T-cell (primary cell): ENCODE measurements at places on chromosomes 12 and 14. TPM values are rescaled to one million over a fixed set of nuclear protein-coding genes. Genes with fewer than 3 reads are reported as not detected.

Gene RPGRIP1
- not detected for total RNA-seq

DNA sequence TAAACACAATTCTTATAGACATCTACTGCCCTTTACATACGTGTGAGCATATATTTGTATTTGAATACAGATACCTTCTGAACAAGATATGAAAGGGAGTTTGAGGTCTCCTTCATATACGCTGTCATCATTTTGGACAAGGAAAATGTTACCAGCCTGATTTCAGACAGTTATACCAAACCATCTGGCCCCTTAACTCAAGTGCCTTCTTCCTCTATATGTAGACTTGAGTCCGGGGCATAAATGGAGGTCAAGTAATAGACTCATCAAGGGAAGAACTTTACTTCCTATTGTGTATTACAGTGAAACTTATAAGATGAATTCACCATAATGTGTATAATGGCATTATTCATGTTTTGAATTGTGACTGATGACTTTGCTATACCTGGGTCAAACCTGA is 52.2 kb downstream of the FAR2 start:
- DNase-seq: no peak

DNA sequence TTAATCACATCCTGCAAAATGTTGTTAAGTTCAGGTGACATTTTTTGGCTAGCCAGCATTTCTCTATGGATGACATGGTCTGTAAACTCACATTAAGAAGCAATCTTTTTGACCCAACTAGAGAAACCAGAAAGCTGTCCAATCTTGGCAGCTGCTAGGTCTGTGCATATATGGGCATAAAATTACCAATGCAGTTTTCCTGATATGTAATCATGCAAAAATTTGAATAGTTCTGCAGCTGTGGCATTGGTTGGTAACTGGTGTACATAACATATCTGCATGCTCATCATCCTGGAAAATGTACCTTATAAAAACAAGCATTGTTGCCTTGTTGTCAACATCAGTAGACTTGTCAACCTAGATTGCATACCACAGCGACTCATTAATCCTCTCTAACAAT is 620.0 kb upstream of the LRFN5 start:
- DNase-seq: no peak

DNA sequence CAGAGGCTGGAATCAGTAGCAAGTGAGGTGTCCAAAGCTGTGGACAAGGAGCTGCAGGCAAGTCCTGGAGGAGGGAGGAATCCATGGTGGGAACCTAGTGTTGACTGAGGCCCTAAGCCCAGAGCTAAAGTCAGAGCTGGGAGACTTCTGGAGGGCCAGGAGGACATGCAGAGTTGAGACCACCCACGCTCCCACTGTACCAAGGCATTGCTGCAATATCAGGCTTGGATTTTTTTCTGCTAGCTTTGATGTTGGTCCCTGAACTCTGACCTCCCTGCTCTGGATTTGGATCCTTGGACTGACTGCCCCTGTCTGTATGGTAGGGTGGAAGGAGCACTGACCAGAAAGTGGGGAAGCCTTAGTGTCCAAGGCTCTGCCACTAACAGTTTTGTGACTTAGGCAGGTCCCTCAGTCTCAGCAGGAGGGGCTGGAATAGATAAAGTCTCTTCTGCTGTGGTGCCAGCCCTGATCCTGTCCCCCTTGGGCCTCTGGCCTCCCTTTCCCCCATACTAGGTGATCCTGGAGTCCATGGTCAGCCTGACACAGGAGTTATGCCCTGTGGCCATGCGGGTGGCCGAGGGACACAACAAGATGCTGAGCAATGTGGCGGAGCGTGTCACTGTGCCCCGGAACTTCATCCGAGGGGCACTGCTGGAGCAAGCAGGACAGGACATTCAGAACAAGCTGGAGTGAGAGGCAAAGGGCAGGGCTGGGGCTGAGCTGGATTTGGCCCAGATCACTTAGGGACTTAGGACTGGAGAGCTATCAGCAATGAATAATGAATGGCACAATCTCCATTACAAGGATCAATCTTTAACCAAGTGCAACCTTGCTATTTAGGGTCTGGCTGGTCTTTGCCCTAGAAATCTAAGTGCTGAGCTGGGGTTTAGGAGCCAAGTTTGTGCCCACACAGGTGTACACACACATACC is 9.4 kb downstream of the CARMIL3 start:
- DNase-seq: no peak

DNA sequence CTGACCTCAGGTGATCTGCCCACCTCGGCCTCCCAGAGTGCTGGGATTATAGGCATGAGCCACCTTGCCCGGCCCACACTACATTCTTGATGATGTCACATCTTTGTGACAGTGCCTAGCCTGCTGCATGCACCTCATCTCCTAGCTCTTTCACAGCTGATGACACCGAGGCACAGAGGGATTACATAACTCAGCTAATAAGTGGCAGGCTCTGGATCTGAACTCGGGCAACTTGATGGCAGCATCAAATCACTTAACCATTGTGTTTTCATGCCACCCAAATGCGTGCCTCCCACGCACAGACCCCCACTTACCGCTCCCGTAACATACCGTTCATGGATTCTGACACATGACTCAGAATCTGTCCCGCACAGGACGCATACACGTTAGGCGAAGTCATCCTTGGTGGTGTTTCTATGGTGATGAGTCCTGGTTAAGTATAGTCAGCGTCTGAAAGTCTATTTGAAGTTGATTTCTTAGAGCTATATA is 7.4 kb downstream of the TMEM120B start:
- no peak for DNase-seq

DNA sequence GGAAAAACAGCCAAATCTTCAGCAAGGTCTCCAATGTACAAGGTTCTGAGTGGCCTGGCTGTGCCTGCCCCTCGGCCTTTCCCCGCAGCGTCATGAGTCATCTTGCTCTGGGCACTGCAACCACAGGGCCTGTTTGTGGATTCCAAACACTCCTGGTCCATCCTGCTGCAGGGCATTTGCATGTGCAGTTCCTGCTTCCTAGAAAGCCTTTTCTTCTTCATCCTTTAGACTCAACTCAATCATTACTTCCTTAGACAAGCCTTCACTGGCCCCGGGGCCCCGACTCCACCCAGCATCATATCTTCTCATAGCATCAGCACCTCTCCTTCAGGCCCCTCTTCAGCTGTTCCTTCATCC is 101.8 kb upstream of the EGLN3 start:
- no peak for DNase-seq

Gene PLCZ1
- not detected for total RNA-seq

Gene CLEC4A
- total RNA-seq: 1.9 TPM

DNA sequence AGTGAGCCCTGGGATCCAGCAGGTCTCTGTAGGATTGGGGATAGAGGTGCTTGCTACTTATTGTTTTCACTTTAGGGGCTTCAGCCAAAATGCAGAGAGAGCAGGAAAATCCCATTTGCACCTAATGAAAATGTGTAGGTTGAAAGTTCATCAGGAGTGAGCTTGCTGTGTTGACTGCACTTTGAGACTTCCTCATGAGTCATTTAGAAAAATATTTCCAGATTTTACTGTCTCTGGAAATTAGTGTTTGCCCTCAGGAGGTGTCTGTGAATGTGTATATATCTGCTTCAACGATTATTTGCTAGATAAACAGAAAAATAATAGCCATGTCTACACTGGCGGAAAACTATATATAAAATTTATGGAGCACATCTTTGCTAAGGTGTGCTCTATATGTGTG is 159.3 kb downstream of the CAND1 start:
- DNase-seq: no peak

Gene DPPA3
- not detected for total RNA-seq

DNA sequence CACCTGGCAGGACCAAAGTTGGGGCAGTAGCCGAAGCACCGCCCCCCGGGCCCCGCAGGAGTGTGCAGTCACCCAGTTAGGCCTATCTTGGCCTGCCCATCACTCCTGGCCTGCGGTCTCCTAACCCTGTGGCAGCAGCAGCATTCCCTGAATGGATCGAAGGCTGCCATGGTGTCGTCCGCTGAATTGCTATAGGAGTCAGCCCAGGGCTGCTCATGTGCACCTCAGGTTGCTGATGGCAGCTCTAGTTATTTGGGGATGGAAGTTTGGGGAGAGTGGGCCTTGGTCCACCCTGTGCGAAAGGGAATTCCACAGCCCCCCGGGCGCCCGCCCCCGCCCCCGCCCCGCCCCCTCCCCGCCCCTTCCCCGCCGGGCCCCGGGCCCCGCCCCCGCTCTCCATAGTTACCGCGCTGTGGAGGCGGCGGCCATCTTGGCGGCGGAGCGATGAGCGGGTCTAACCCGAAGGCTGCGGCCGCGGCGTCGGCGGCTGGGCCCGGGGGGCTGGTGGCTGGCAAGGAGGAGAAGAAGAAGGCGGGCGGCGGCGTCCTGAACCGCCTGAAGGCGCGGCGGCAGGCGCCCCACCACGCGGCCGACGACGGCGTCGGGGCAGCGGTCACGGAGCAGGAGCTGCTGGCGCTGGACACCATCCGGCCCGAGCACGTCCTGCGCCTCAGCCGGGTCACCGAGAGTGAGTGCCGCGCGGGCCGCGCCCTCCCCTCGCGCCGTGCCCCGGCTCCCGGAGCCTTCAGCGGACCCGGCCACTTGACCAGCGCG is at the start of gene UNC119B:
Gene UNC119B (plus strand): TSS at position 428 of the 774 bp plus-strand sequence. CDS start 17 bp downstream, at position 445.
- peak; percentile 78 for DNase-seq

GRCh38 chr14:55718551-55718950 is 138.5 kb downstream of the KTN1 start:
- DNase-seq: no peak

DNA sequence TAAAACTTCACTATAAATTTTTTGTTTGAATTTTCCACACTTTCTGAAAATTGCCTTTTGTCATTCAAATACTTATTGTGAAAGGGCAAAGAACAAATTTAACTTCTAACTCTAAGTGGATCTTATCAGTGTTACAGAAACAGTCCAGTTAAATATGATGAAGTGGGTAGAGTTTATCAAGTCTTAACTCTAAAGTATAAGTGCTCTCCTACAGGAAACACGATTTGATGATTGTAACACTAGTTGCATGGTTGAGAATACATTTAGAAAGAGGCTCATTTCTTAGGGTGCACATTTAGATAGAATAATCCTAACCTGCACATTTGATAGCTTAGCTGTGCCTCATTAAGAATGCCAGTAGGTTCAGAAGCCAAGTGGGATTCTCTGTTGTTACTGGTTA is 838.3 kb upstream of the ATXN7L3B start:
- DNase-seq: no peak

GRCh38 chr12:131352296-131352900 is 358.5 kb upstream of the SFSWAP start:
- DNase-seq: no peak

Gene P2RX2
- not detected for total RNA-seq

DNA sequence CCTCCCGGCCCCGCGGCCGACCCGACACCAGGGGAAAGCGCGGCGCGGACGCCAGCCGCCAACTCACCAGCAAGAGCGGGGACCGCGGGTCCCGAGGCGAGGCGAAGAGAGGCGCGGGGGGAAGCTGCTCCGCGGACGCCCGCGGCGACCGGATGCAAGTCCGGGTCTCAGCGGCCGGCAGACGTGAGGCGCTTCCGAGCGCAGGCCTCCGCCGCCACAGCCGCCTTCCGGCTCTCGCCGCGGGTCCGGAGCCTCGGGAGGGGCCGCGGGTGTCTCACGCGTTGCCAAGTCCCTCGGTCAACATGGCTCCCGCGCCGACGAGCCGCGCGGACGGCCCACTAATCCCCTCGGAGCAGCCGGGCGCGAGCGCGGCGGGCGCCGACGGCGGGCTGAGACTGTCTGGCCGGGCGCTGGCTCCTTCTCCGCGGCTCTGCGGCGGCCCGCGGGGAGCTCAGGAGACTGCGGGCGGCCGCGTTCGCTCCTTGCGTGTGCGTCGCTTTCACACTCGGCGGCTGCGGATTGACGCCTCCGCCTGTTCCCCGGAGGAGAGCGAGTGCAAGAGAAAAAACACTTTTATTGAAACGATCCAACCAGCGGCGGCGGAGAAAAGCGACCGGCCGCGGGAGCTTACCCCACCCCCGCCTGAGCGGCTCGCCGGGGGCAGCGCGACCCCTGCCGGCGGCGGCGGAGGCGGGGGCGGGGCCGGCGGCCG is at the start of gene CDK17:
Gene CDK17 (minus strand): TSS at position 521 of the 712 bp plus-strand sequence. CDS start 65,603 bp downstream, outside the sequence.
- DNase-seq: peak; percentile 87
